ENCODE measurements at places on chromosomes 16 and 17.
A peak's percentile ranks its signal among the peaks of the same experiment; 100 is the strongest.

- DNase-seq = no peak
Observed at GRCh38 chr17:75073618-75074047, 14.1 kb upstream of the SLC16A5 start.

DNA sequence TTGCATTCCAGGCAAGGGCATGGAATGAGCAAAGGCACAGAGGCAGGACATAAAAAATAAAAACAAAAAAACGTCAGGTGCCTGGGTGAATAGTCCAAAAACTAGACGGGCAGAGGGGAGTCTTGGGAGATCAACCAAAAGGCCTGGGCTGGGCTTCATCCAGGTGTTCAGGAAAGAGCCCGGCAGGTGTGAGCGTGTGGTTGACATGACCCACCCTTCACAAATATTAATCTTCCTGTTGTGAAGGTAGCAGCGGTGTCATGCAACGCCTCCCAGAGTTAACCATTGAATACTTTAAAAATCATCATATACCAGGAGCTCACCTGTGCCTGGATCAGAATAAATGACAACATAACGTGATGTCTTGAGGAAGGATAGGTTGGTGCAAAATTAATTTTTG, 90.6 kb downstream of the USP22 start:
- no peak for DNase-seq

- DNase-seq = no peak
Observed at GRCh38 chr16:11901091-11901490, 14.7 kb downstream of the GSPT1 start.

DNA sequence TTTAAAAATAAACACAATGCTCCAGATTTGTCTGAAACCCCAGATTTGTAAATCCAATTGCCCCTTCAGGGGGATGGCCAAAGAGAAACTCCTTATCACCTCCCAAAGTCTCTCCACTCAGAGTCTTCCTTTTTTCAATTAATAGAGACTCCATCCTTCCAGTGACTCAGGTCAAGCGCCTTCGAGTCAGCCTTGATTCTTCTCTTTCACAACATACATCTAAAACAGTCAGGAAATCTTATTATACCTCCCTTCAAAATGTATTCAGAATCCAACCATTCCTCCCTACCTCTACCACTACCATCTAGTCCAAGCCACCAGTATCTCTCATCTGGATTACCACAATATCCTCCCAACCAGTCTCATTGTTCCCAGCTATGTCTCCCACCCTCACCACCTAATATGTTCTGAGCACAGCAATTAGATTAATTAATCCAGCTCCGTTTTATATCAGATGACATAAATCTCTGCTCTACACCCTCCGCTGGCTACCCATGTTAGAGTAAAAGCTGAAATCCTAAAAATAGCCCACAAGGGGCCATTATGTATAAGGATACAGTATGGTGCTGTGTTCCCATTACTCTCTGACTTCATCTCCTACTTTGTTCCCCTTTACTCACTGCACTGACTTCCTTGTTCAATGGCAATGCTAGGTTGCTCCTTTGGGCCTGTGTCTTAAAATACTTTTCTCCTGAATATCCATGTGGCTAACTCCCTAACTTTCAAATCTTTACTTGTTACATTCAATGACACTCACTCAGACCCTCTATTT, 11.8 kb downstream of the SIAH1 start:
- no peak for DNase-seq

DNA sequence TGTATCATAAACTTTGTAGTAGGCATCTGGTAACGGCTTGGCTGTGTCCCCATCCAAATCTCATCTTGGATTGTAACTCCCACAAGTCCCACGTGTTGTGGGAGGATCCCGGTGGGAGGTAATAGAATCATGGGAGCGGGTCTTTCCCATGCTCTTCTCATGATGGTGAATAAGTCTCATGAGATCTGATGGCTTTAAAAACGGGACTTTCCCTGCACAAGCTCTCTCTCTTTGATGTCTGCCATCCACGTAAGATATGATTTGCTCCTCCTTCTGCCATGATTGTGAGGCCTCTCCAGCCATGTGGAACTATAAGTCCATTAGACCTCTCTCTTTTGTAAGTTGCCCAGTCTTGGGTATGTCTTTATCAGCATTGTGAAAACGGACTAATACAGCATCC, 248.7 kb downstream of the SNX29 start:
- DNase-seq = no peak

DNA sequence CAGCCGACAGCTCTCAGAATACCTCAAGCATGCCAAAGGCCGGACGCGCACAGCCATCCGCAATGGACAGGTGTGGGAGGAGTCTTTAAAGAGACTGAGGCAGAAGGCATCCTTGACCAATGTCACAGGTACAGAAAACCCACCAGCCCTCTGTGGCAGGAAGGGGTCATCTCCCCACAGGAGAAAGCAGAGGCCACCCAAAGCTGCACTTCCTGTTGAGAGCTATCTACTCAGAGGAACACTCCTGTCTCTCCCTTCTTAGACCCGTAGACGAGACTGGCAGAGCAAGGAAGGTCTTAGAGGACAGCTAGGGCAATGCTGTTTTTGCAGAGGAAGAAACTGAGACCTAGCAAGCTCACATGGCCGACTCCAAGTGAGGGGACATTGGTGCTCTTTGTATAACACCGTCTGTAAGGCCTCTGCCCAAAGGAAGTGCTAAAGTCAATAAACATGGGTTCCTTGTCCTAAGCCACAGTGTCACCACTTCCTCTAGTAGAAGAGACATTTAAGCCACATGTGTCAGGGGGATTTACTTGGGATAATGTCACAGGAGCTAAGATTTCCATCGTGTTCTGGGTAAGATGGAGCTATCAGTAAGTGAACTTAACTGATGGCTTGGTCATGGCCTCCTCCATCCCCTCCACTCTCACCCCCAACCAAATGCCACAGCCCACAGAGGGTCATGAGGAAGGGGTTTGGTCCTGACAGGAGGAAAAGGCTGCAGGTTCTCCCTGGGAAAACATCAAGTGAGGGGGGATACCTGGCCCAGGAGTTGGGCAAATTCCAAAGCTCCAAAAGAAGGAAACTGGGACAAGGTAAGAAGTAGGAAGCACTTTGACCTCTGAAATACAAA, 9.4 kb downstream of the LPO start:
- DNase-seq = no peak

DNA sequence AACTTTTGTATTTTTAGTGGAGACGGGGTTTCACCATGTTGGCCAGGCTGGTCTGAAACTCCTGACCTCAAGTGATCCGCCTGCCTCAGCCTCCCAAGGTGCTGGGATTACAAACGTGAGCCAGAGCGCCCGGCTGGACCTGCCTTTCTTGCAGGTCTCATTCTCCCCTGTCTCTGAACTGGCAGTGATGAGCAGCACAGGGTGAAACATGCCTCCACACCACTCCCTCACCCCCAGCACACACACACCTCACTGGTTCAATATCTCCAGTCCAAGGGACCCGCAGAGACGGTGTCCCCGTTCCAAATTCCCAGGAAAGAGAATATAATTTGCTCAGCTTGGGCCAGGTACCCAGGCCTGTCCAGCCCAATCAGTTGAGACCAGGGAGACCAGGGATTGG, 23.3 kb downstream of the SLC5A11 start:
- no peak for DNase-seq

DNA sequence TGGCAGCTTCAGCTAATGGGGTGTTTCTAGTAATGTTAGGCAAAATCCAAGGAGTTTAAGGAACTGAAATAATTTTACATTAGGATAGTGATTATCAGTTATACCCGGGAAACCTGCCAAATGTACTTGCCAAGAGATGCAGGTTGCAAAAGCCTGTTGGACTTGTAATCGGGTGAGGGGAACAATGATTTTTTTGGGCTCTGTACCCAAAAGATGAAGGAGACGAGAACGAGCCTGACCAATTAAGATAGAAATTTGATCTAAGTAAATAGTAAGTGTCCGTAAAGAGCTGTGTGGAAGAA, 56.3 kb upstream of the ARL4D start:
- no peak for DNase-seq

GRCh38 chr17:58351831-58352595, at the start of gene SUPT4H1:
SUPT4H1 (minus strand) TSS chr17:58352201; CDS start chr17:58352135, 66 bp downstream.
- DNase-seq = peak; percentile 80

DNA sequence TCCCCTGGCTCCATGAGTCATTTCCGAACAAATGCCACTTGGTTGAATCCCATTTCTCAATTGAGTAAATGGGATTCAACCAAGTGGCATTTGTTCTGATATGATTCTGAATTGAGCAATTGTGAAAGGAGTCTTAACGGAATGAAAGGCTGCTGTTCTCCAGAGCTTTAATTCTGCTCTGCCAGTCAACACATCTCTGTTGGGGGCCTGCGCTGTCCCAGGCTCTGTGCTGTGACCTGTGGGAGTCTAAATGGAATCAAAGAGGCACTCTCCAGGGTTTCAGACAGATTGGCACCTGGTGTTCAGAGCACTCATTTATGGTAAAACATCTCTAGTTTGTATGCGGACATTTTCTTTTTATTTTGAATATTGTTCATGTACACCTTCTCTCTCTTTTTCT, 126.2 kb downstream of the WSCD1 start:
- DNase-seq = no peak

GRCh38 chr17:21094298-21094704, 32.5 kb upstream of the DHRS7B start:
- no peak for DNase-seq

- no peak for DNase-seq
Observed at GRCh38 chr17:78828470-78829185, 12.0 kb downstream of the USP36 start.

GRCh38 chr16:73142053-73142854, 94.3 kb upstream of the ZFHX3 start:
- no peak for DNase-seq

GRCh38 chr17:81438688-81439087, 43.4 kb downstream of the BAHCC1 start:
- no peak for DNase-seq

- peak; percentile 62 for DNase-seq
Observed at GRCh38 chr17:77948690-77949114, 9.8 kb upstream of the TNRC6C start.

- DNase-seq = no peak
Observed at GRCh38 chr16:31513126-31513525, 4.9 kb upstream of the RUSF1 start.

DNA sequence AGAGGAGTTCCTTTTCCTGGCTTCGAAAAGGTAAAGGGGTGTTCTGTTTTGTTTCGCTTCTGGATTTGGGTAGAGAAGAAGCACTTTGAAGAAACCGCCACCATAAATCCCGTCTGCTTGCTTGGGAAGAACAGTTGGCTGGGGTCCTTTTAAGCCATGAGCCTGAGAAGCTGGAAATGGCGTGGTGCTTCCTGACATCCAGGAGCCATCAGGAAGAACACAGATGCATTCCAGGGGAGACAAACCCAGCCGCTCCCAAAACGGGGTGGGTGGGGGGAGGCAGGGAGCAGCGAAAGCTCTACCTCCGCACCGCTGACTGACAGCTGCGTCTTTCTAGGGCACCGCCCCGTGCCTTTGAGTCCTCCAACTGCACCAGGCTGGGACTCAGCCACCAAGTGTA, 91.6 kb downstream of the ZDHHC7 start:
- DNase-seq = no peak

DNA sequence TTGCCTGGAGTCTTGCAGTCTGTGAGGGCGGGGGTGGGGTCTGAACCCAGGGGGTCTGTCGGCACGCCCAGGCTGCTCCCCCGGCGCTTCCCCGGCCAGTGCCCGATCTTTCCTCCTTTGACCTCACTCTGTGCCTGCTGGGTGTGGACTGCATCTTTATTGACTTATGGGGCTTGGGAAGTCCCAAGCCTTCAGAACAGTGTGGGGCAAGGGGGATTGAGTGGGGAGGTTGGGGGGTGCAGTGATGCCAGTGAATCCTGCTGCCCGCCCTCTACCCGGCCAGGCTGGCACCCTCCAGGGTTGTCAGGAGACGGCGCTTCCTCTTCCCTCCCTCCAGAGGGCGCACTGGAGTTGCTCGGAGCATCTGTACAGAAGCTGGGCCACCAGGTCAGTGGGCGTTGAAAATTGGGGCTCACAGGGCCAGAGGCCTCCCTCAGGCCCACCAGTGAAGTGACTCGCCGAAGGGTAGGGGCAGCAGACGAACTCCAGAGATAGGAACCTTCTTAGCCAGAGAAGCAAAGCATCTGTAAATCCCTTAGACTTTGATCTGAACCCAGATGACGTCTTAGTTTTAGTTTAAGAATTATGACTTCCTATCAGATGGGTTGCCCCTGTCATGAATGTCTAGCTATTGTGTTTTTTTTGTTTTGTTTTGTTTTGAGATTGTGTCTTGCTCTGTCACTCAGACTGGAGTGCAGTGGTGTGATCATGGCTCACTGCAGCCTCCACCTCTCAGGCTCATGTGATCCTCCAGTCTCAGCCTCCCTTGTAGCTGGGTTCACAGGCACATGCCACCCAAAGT, 184.8 kb upstream of the CIBAR2 start:
- peak; percentile 61 for DNase-seq

DNA sequence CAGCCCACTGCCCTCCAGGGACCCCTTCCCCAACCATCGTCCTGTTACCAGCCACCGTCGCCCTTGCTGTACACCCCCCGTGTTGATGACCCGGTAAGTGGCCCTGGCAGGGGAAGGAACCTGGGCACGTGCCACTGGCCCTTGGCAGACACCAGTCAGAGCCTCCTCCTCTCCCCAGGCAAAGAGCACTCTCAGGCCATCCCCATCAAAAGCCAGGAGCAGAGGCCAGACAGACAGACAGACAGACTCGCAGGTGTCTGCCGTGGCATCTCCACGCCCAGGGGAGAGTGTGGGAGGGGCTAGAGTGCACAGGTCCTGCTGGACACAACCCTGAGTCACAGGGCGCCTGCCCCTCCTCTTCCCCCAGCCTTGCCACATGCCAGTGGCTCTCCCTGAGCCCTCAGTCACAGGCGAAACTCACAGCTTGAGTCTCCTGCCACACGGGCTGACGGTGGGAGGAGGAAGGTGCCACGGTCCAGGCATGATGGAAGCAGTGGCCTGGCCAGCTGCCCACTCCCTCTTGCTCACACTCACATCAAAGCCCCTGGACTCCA, 7.8 kb downstream of the CLCN7 start:
- DNase-seq = no peak

DNA sequence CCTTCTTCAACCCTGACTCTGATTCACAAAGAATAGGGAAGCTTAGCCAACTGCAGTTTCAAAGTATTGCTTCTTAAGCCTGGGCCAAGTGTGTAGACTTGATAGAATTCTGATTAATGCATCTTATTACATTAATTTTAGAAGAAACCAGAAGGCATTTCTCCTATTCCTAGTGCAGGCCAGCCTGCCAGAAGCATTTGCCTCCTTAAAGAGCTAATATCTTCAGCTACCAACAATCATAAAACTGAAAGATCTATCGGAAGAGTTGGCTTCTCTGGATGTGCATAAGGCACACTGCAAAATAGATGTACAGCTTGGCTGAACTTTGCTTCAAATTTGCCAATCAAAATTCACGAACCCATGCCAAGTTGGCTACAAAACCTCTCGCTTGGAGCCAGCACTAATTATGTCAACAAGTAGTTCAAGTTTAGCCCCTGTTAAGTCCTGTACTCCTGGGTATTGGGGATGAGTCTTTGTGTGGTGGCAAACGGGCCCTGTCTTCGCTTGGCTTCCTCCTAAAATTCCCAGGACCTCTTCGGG, 717.8 kb downstream of the WWOX start:
- no peak for DNase-seq
